ENCODE measurements at places on chromosomes 1 and 21.
A peak's percentile ranks its signal among the peaks of the same experiment; 100 is the strongest.

- no peak for DNase-seq
Measured at GRCh38 chr21:39842741-39843459, 24.3 kb upstream of the PCP4 start.

DNA sequence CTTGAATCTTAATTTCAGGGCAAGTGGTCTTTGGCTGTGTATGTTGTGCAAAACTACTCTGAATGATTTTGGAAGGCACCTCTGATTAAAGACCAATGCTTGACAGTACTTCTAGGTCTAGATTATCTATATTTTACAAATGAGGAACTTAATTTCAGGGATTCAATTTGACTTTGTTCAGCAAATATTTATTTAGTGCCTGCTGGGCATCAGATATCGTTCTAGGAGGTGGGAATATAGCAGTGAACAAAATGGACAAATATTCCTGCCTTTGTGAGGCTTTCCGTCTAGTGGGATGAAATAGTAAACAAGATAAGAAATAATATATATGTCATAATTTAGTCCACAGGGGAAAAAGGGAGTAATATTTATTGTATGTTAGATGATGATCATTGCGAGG lies 4.7 kb downstream of the ZNF326 start:
- no peak for DNase-seq

- DNase-seq = no peak
Measured at GRCh38 chr1:7962014-7962335, 464 bp downstream of the PARK7 start.

GRCh38 chr1:42003433-42003832 lies 84.7 kb upstream of the HIVEP3 start:
- no peak for DNase-seq

DNA sequence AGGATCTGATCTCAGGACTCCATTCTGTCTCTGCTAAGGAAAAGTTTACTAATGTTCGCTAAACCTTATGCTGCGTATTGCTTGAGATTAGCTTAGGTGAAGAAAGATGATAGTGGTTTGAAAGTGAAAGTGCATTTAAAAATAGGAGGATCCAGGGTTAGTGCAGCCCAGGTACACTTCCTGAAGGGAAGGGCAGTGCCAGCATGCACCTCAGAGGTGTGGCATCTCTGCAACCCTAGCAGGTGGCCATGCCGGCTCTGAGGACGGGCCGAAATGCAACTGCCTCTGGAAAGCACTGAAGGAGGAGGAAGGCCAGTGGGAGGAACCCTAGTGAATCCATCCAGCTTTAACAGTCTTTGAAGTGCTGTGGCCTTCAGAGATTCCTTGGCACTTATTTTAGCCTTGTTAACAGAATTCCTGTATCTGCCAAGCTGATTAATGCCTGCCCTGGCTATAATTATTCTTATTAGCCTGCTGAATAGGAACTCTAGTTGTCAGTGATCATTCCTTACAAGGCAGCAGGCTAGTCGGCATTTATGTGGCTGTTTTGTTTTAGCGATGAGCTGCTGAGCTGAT lies 5.5 kb downstream of the PTGFRN start:
- no peak for DNase-seq

- DNase-seq = no peak
Measured at GRCh38 chr1:118751166-118751565, 237.0 kb downstream of the TBX15 start.

GRCh38 chr21:27221077-27221476 lies 254.2 kb upstream of the ADAMTS5 start:
- DNase-seq = no peak

DNA sequence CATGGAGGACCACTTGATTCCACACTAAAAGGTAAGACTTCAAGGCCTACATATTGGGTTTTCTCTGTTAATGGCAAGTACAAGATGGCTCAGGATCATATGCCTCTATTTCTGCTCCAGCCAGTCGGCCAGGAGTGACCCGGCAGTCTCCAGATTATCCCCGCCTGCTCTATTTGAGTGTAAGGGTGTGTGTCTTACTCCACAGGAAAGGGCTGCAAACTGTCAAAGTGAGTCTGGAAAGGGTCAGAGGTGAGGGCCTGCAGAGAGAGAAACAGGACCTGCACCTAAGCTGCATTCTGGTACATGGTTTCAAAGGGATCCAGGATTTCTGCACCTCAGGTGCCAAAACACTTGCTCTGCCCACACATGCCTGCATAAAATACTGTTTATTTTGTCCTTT lies 9.2 kb downstream of the ZNF692 start:
- no peak for DNase-seq

DNA sequence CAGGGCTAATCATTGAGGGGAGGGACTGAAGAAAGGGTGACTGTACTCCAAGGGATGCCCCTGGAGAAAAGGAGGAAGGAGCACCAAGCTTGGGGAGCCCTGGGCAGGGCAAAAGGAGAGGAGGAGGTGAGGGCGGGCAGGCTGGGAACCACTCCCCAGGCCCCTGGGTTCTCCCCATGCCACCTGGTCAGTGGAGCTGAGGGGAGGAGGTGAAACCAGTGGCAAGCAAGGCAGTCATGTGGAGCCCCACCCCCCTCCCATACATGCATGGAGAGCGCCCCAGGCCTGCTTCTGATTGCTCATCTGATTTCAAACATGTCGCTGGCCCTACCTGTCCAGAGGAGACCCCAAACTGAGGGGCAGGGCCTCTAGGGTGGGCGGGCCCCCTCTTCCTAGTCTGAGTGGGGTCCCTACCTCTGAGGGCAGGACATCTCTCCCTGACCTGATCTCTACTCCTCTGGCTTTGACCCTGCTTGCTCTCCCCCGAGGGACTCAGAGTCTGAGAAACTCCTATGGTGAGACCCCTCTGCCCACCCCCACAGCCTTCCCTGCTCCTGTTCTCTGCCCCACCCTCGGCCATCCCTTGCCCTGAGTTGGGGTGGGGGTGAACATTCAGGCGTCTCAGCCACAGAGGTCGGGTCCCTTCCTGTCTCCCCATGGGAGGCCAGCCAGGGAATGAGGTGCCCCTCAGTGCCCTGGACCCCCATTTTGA lies 18.6 kb downstream of the INSRR start:
- DNase-seq = no peak

GRCh38 chr1:241635556-241636152 lies 4.5 kb downstream of the CHML start:
- no peak for DNase-seq

- no peak for DNase-seq
Measured at GRCh38 chr1:236039740-236040685, 24.9 kb downstream of the NID1 start.

DNA sequence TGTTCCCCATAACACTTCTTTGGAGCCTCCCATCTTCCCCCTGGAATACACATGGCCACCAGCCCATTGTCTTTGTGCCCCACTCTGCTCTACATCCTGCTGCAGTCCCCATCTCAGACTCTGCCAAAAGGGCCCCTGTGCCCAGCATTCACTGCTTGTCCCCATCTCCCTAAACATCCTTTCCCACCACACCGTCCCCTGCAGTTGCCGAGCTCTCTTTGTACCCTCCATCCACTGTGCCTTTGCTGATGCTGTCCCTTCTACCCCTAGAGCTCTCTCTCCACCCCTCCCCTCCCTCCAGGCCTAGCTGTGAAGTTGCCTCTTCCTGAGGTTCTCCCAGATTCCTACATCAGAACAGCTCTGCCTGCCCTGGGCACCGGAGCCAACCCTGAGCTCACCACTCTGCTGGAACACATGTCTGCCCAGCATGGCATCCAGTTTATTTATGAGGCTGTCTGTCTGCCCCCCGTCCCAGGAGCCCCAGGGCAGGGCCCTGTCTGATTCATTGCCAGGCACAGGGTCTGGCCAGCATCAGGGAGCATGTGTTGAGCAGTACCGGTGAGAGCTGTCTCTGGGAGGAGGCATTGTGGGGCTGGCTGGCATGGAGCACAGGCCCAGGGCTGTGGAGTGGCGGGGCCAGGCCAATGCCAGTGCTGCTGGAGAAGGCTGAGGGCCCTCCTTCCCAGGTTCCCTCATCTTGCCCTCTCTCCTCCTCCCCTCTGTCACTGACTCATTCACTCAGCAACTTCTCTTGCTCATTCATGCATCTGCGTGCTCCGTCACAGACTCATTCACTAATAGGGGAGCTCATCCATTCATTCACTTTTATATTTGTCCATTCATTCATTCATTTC lies 28.8 kb downstream of the EDN2 start:
- DNase-seq = no peak

GRCh38 chr1:111582644-111583618 lies 36.7 kb upstream of the RAP1A start:
- DNase-seq = no peak

DNA sequence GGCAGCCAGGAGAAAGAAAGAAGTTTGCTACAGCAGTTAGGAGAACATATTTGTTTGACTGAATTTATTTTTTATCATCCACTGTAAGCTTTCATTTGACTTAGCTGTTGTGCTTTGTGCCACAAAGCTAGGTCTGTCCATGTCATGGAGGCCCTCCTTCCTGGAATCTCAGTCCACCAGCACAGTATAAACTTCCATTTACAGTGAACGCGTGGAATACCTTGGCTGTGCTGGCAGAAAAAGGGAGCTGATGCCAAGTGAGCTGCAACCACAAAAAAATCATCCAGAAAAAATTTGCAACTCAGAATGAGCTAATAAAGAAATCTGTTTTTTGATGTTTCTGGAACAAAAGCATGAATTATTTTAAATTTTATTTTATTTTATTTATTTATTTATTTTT lies 72.6 kb downstream of the ATP6V1G3 start:
- no peak for DNase-seq

GRCh38 chr1:221488550-221488949 lies 253.3 kb downstream of the DUSP10 start:
- no peak for DNase-seq

- no peak for DNase-seq
Measured at GRCh38 chr1:152566681-152567080, at the start of gene LCE3E. TSS of gene LCE3E (minus strand) at chr1:152566780. CDS start at chr1:152566208, 572 bp downstream.

- DNase-seq = no peak
Measured at GRCh38 chr1:86650065-86650464, 54.3 kb upstream of the SH3GLB1 start.

- no peak for DNase-seq
Measured at GRCh38 chr1:40887012-40887378, 24.8 kb upstream of the CITED4 start.

- DNase-seq = no peak
Measured at GRCh38 chr1:185438936-185439335, 121.9 kb upstream of the IVNS1ABP start.

DNA sequence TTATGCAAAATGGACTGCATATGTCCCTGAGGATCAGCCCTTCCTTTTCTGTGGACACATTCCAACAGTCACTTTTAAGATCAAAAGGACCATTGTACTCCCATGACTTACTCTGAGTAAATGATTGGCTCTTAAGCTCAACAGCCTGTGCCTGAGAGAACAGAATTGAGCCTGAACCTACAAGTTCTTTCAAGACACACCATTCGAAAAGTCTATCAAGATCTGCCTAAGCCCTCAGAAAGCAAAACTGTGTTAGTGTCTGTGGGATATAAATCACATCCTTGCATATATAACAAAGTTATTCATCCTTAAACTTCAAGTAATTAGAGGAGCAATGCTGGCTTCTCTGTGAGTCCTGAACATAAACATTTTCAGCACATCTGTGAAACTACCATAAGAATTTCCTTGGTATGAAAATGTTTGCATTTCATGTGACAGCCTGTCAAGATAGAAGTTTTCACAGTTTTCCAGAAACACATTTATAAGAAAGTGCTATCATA lies 41.6 kb downstream of the PCNX2 start:
- no peak for DNase-seq

GRCh38 chr1:18110968-18111367 lies 3.4 kb downstream of the IGSF21 start:
- no peak for DNase-seq

GRCh38 chr1:203152158-203153034 lies 23.2 kb downstream of the MYBPH start:
- DNase-seq = no peak

GRCh38 chr1:111203681-111204200 lies 3.3 kb upstream of the DENND2D start:
- peak; percentile 59 for DNase-seq

DNA sequence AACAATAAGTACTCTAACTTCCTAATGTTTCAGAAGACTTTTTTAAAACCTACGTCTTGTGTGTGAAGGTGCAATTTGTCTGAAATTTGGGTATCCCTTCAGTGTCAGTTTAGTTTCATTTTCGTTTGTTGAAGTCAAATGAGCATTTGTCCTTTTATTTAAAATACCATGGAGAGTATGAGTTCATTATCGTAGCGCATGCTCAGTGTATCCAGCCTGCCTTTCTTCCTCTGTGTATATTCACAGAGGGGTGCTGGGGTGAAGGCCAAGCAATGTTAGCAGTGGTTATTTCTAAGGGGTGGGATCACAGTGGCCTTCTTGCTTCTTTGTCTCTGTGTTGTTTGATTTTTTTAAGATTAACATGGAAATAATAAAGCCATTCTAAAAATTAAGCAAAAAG lies 43.2 kb downstream of the CNN3 start:
- no peak for DNase-seq

DNA sequence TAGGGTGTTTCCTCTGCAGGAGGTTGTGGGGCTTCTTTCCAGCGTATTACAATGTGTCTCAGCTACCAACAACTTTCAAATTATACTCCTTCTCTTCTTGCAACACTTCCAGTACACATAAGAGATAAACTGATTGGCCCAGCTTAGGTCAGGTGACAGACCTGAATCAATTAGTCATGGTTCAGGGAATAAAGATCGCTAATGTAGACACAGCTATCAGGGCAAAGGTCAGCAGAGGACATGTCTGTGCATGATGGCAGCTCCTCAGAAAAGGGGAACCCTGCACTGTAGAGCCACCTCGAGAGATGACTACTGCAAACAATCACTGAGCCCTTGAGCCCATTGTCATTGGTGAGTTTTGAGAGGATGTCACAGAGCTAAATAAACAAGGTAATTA lies 36.8 kb upstream of the PKN2 start:
- no peak for DNase-seq

DNA sequence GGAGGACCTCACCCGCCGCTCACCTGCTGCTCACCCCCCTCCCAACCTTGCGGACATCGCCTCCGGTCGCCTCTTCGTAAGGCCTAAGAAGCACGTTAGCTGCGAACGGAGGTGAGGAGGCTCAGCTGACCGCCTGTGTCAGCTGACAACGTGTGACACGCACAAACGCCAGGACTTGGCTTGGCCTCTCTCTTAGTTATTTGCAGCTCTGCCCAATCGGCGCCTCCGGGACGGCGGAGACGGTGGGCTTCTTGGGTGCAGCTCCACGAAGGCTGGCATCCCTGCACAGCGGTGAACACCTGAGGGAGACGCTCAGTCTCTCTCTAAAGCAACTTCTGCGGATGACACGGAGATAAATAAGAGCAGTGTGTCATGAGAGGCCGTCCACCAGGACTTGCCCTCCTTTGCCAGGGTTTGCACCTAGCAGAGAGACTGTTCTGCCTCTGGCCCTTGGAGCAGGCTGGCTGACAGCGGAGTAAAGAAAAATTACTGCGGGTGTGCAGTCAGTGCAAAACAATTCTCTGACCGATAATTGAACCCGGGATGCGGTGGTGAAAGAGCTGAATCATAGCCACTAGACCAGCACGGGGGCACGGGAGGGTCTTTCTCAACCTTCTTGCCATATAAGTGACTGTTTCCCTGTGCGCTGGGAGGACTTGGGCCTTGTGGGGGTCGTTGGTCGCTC lies 318.9 kb downstream of the FAM72C start:
- DNase-seq = no peak

Data from activated naive CD8-positive, alpha-beta T cell treated with anti-CD3 and anti-CD28 coated beads, Interleukin-2, amount 50 U/mL, for 16 hours (primary cell).